ENCODE measurements at places on chromosomes 1 and 21. TPM values are rescaled to one million over a fixed set of nuclear protein-coding genes. Genes with fewer than 3 reads are reported as not detected.

The NPR1 gene
- total RNA-seq = 0.19 TPM

The S100A7 gene
- total RNA-seq = not detected

The GNG12 gene
- total RNA-seq = 0.34 TPM

The PGLYRP4 gene
- 0.22 TPM for total RNA-seq

The CLEC20A gene
- not detected for total RNA-seq

The OSBPL9 gene
- 42.9 TPM for total RNA-seq

The PTGFR gene
- not detected for total RNA-seq

The TMPRSS3 gene
- 163 TPM for total RNA-seq

The C21orf58 gene
- total RNA-seq = 24.3 TPM

DNA sequence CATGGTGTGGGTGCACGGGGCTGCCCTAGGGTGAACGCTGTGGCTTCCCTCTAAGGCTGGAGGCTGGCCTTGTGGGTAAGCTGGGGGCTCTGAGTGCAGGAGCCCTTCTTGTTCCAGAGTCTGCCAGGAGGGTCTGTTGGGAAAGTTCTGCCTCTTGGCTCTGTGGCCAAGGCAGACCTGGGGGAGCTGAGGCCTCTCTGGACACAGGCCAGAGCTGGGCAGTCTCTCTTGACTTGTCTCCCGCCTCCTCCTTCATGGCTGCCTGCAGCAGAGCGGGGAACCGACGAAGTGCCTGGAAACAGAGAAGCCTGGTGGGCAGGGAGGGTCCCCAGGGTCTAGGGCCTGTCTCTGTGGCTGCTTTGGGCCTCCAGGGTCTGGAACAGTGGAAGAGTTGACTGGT, 30.3 kb upstream of the PEX10 start:
- ATAC-seq = no peak

DNA sequence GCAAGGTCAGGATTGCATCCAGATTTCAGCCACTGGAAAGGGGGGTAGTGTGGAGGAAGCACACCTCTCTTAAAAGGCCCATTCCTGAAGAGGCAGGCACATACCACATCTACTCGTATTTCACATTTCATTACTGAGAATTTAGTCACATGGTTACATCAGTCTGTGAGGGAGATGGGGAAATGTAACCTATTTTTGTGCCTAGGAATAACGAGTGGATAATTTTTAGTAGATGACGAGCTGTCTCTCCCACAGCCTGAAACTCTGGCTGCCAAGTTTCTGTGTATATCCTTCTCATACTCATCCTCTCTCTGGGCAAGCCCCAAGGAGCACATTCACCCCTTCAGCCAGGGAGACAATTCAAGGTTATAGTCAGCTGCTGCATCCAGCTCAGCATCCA, 10.3 kb upstream of the C21orf91 start:
- no peak for ATAC-seq

- ATAC-seq = peak; percentile 16
Measured at GRCh38 chr1:210251680-210252490, 19.3 kb downstream of the SERTAD4 start.

DNA sequence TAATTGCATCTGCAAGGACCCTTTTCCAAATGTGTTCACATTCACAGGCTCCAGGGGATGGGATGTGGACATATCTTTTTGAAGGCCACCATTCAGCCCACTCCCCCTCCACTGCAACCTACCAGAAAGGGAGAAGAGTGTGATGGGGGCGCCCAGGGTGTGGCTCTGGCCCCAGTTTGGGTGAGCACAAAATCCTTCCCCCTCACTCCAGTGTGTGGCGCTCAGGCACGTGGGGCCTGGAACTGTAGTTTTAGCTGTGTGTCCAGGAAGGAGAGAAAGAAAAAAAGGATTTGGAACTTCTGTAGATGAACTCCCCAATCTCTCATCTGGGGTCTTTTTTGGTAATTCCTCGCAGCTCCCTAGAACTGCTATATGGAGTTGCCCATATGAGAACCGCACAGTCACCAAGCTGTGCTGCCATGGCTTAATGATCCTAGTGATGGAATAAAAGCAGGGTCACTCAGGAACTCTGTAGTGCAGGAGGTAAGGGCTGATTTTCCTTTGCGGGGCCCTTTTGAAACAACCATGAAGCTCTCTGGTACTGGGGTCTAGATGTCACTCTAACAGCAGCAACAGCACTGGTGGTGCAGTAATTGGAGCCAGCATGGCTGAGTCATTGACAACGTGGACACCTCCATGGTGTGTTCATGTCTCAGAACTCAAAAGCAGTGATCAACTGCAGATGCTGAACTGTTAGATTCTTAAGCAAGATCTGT, 17.0 kb downstream of the AGT start:
- ATAC-seq = no peak

DNA sequence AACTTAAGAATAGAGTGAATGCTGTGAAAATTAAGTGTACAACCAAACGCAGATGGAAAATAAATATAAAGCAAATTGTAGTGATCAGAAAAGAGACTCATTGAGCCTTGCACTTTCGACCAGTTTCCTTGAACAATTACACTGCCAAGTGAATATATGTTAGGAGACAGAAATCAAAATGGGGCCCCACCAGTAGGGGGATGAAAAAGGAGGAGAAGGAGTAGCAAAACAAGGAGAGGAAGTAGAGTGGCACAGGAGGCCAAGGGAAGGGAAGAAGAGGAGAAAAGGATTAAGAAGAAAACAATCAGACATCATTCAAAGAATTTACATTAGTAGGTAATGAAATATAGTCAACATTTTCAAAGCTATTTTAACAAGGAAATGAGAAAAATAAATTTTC, 1770.6 kb downstream of the PLA2G4A start:
- ATAC-seq = no peak

DNA sequence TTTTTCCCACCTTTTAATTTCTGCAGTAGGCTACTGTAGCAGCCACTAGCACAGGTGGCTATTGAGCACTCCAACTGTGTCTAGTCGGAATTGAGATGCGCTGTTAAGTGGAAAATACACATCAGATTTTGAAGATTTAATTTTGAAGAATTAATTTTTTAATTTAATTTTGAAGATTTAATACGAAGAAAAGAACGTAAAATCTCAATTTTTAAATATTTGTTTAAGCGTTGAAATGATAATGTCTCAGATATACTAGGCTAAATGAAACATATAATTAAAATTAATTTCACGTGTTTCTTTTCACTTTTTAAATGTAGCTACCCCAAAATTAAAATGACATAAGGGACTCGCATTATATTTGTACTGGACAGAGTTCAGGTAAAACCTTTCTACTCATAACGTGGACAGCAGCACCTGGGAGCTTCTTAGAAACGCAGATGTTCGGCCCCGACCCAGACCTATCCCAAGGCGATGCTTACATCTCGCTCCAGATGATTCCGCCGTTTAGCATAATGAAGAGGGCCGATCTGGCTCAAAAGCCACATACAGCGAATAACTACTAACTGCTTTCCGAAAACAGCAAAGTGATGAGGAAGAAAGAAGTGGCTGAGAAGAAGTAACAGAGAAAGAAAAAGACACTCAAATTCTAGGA, 717 bp downstream of the CRYZL1 start:
- ATAC-seq = no peak

DNA sequence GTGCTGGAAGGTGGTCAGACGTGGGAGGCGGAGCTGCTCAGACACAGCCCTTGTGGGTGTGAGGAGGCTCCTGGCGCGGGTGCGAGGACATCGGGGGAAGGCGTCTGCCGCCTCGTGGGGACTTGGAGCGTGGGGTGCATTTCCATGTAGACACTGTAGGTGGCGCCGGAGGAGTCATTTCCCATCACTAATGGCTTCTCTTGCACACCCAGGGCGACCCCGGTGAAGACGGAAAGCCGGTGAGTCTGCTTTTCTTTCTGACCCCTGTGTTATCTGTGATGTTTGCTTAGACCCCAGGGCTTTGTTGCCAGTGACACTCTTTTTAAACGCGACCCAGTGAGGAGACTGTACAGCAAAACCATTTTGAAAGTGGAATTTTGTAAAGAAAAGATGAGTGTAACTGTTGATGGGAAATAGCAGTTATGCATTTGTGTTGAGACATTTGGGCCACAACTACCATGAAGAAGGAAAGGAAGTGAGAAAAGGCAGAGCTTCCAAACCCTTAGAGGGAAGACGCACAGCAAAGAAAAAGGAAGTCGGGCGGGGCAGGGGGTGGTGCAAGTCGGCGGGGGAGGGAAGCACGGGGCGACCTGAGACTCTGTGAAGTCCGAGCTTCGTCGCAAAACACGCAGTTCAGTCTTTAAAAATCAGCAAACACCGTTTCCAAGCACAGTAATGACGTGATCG, 64.0 kb downstream of the SLC19A1 start:
- ATAC-seq = peak; percentile 82

- no peak for ATAC-seq
Measured at GRCh38 chr1:116224561-116224960, 113.4 kb downstream of the MAB21L3 start.
